ENCODE measurements at places on chromosomes 2 and 18. TPM values are rescaled to one million over a fixed set of nuclear protein-coding genes. Genes with fewer than 3 reads are reported as not detected.

DNA sequence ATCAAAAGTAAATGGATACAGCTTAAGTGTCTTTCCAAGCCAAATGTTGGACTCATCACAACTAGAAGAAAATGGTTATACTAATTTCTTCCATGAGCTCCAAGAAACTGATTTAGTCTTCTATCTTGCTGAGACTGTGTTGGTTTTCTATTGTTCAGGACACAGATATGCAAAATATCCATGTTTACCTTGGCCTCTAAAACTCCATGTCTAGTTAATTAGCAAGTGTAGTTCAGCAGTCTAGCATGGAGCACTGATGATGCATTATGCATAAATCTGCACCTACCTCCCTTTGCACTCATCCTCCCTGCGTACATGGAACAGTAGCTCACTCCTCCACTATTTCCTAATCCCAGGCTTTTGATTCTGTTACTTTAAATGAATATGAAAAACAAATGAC is 731.4 kb upstream of the CHAC2 start:
- H3K4me3 ChIP-seq = no peak overlapping the region
- H3K36me3 ChIP-seq = no peaks in the 10 kb centered on the region
- no peaks in the 10 kb centered on the region for H3K4me1 ChIP-seq
- H3K27me3 ChIP-seq = no peaks in the 10 kb centered on the region

DNA sequence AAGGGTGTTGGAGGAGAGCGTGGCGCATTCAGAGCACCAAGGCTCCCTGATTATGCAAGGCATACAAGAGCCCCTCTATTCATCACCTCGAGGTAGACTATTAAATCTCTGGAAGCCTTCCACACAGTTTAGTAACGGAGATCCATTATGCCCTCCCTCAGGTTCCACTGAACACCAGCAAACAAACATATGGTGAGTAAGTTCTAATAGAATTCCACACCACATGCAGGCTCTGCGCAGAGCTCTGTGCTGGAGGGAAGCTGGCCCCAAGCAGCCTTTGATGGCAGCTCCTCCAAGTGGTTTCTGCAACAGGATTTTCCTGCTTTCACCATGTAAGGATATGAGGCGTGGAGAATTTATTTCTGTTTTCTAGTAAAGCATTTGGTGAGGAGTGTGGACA is 238.6 kb downstream of the C1D start:
- H3K36me3 ChIP-seq = no peaks in the 10 kb centered on the region
- no peak overlapping the region for H3K27ac ChIP-seq
- no peaks in the 10 kb centered on the region for H3K4me1 ChIP-seq
- DNase-seq = no peak
- H3K27me3 ChIP-seq = no peaks in the 10 kb centered on the region

Gene EVX2
- total RNA-seq = not detected

DNA sequence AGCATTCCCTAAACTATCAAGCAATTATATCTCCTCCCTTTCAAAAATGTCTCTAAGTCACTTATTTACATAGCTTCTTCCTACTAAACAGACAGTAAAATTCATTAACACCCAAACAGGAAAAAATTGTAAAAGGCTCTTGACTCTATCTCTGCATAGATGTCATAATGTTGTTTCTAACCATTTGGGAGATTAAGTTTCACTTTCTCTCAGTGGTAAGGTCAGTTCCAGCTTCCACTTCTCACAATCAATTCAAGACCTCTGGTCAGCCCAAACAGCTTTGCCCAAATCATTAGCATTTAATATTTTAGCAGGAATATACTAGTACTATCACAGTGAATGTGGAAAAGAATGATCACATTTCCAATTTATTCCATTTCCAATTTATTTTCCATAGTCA is 374.3 kb upstream of the MC4R start:
- H3K4me1 ChIP-seq = no peaks in the 10 kb centered on the region
- H3K4me3 ChIP-seq = no peak overlapping the region
- H3K36me3 ChIP-seq = no peaks in the 10 kb centered on the region
- no peak overlapping the region for H3K27ac ChIP-seq

- H3K27me3 ChIP-seq = no peaks in the 10 kb centered on the region
- no peak overlapping the region for H3K27ac ChIP-seq
- no peaks in the 10 kb centered on the region for H3K4me1 ChIP-seq
- DNase-seq = no peak
These were observed 63.0 kb downstream of the STK25 start for GRCh38 chr2:241445426-241445825.

DNA sequence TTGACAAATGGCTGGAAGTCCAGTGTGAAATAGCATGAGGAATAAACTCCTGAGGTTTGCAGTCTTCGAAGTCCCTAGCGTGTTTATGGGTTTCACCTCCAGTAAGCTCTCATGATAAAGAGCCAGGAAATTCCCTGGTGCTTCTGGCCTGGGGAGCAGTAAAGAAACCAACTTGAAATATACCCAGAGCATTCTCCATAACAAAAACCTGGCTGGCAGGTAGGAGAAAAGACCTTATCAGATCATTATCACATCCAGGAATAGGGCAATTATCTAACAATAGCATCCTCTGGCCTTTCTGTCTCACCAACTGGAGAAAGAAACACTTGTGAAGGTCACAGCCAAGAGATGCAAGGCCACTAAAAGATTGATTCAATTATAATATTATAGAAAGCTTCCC is 513.6 kb upstream of the LRRTM4 start:
- no peak overlapping the region for H3K4me3 ChIP-seq
- H3K27me3 ChIP-seq = no peaks in the 10 kb centered on the region
- H3K36me3 ChIP-seq = no peaks in the 10 kb centered on the region

Gene UGT1A4
- 1.1 TPM for total RNA-seq

GRCh38 chr18:49690312-49690711 is 123.0 kb downstream of the ACAA2 start:
- no peak overlapping the region for H3K27ac ChIP-seq
- H3K4me1 ChIP-seq = no peaks in the 10 kb centered on the region
- no peak for DNase-seq
- no peaks in the 10 kb centered on the region for H3K36me3 ChIP-seq
- H3K27me3 ChIP-seq = no peaks in the 10 kb centered on the region

- no peak for DNase-seq
- H3K4me1 ChIP-seq = peaks cover 10% of the 10 kb centered on the region
- no peak overlapping the region for H3K4me3 ChIP-seq
- no peaks in the 10 kb centered on the region for H3K27me3 ChIP-seq
- no peaks in the 10 kb centered on the region for H3K36me3 ChIP-seq
These were observed 237.7 kb downstream of the EIPR1 start for GRCh38 chr2:3139906-3140305.

- no peak overlapping the region for H3K4me3 ChIP-seq
- peaks cover 5% of the 10 kb centered on the region for H3K36me3 ChIP-seq
- DNase-seq = no peak
- no peaks in the 10 kb centered on the region for H3K27me3 ChIP-seq
These were observed 5.7 kb downstream of the ELAC1 start for GRCh38 chr18:50973367-50974126.

Gene MSH6
- 29.5 TPM for total RNA-seq

Gene LRRC30
- total RNA-seq = not detected

Gene SDC1
- 517 TPM for total RNA-seq

- H3K27ac ChIP-seq = no peak overlapping the region
- no peaks in the 10 kb centered on the region for H3K27me3 ChIP-seq
- H3K36me3 ChIP-seq = no peaks in the 10 kb centered on the region
- DNase-seq = no peak
- H3K4me3 ChIP-seq = no peak overlapping the region
These were observed 173.1 kb downstream of the ICOS start for GRCh38 chr2:204109681-204110080.

Gene FRZB
- 1.7 TPM for total RNA-seq

DNA sequence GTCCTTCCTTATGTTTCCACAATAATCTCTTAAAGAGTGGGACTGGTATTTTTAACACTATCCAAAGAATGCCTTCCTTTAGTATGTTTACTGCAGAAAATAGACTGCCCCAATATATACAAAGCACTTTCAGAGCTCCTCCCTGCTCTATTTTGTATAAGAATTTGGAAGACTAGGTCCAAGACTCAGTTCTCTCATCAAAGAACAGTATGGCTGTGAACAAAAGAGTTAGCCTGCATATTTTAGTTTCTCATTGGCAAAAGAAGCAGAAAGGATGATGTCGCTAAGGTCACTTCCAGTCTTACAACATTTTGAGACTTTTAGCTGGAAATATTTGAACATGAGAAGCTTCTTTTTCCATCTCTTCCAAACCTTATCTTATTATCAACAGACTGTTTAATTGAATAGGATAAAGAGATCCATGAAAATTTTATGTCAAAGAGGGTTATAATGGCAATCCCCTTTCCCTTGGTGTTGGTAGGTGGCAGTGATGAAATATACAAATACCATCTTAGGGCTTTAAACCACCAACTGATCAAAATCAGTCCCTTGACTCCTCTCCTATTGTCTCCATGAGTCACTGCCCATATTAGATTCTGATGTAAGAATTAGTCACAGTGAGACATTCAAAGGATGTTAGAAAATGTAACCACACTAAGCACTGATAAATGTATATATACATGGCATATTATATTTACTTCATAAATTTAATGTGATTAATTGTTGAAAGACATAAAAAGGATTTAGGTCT is 266.9 kb upstream of the DSEL start:
- H3K27me3 ChIP-seq = no peaks in the 10 kb centered on the region
- DNase-seq = no peak
- no peak overlapping the region for H3K27ac ChIP-seq
- no peak overlapping the region for H3K4me3 ChIP-seq
- no peaks in the 10 kb centered on the region for H3K4me1 ChIP-seq

Gene GCKR
- total RNA-seq = 0.21 TPM

Gene DUSP2
- 4.1 TPM for total RNA-seq

DNA sequence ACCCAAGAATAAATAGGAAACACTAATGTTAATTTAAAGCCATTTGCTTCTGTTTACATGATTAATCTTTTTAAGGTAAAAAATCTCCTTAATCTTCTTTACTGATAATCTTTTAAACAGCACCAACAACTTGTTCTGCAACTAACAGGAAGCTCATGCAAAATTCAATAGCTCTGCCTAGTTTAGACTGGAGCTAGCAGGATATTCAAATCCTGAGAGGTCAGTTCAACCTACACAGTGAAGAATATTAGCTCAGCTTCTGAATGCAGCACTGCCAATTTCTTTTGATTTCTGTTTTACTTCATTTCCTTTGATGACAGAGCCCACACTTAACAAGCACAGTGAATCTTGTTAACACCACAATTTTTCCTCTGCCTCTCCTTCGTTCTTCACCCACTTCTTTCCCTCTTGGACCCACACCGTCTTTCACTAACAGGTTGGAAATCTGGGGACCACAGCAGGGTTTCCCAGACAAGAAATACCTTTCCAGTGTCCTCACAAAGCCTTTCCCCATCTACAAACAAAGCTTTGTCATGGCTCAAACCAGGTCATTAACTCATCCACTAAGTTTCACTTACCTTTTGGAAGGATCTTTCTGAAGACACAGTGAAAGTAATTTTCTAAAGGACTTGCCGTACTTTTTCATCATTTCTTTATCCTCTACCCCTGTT is 109.8 kb downstream of the STK39 start:
- no peak for DNase-seq
- H3K36me3 ChIP-seq = peaks cover 57% of the 10 kb centered on the region
- H3K4me1 ChIP-seq = peaks cover 23% of the 10 kb centered on the region
- no peaks in the 10 kb centered on the region for H3K27me3 ChIP-seq
- H3K27ac ChIP-seq = peak overlapping the region; percentile 56
- no peak overlapping the region for H3K4me3 ChIP-seq

Gene DSG2
- total RNA-seq = 7.3 TPM

DNA sequence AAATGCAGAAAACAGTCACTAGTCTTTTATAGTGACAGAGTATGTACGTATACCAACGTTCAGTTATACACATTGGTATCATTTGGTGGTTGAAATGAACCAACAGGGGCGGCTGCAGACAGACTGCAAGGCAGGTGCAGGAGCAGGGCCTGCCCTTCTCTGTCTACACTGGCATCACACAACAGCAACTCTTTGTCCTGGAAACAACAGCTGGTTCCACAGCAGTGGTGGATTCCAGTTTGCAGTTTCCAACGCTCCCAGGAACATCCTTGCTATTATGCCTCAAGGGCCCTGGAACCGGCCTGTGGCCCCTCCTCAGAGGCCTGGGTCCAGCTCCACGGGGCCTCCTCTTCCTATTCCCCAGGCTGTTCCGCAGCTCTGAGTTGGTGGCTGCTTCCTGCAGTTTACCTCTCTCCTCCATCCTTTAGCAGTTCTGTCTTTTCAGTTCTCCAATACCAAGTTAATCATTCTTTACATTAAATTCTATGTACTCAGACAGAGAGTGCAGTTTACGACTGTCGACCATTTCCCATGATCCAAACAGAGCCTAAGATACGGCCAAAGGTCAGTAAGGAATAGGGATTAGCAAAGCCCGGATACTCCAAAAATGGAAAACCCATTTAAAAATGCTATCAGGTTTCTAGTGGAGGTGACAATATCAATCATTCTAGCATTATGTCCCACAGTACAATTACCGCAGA is 87.8 kb downstream of the NOL10 start:
- H3K27ac ChIP-seq = no peak overlapping the region
- no peaks in the 10 kb centered on the region for H3K27me3 ChIP-seq
- H3K36me3 ChIP-seq = peaks cover 7% of the 10 kb centered on the region

Gene ASPRV1
- 0.38 TPM for total RNA-seq

GRCh38 chr2:237184192-237184918 is 98.7 kb downstream of the COPS8 start:
- DNase-seq = no peak
- H3K27me3 ChIP-seq = peaks cover 4% of the 10 kb centered on the region
- no peaks in the 10 kb centered on the region for H3K36me3 ChIP-seq

GRCh38 chr2:127735044-127735443 is 33.7 kb downstream of the SFT2D3 start:
- H3K36me3 ChIP-seq = no peaks in the 10 kb centered on the region
- peaks cover 5% of the 10 kb centered on the region for H3K4me1 ChIP-seq
- no peak for DNase-seq
- H3K27me3 ChIP-seq = no peaks in the 10 kb centered on the region
- H3K4me3 ChIP-seq = no peak overlapping the region
- H3K27ac ChIP-seq = no peak overlapping the region

- H3K36me3 ChIP-seq = no peaks in the 10 kb centered on the region
- H3K4me1 ChIP-seq = peaks cover 53% of the 10 kb centered on the region
- H3K27me3 ChIP-seq = no peaks in the 10 kb centered on the region
- H3K4me3 ChIP-seq = no peak overlapping the region
- DNase-seq = no peak
These were observed 39.8 kb downstream of the TBC1D8 start for GRCh38 chr2:101111262-101111838.

DNA sequence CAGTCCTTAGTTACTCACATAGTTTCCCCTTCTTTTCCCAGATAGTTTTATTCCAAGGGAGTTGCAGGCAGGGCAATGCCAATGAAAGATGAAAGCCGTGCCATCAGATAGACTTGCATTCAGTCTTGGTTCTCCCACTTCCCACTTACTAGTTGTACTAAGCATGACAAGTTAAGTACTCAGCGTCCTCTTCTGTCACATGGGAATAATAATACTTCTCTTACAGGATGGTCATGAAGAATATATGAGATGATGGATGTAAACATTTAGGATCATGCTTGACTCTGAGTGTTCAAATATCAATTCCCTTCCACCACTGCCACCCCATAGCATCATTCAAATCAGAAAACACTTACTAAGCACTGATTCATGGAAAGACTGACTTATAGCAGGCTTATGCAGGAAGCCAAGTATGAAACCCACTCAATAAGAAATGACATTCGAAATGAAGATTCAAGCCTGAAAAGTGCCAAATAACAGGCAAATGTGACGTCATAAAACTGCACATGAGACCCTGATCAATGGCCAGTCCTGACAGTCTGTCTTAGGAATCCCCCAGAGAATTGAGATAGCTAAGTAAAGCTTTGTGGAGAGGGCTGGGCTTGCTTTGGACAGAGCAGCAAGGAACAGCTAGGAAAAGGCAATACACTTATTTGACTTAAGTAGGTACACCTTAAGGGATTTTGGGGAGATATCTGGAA is 11.1 kb upstream of the EVA1A start:
- no peaks in the 10 kb centered on the region for H3K36me3 ChIP-seq
- no peak overlapping the region for H3K27ac ChIP-seq
- H3K27me3 ChIP-seq = no peaks in the 10 kb centered on the region
- H3K4me1 ChIP-seq = no peaks in the 10 kb centered on the region

GRCh38 chr18:73879766-73880165 is 267.9 kb downstream of the FBXO15 start:
- DNase-seq = no peak
- H3K36me3 ChIP-seq = no peaks in the 10 kb centered on the region
- H3K4me1 ChIP-seq = no peaks in the 10 kb centered on the region
- no peak overlapping the region for H3K27ac ChIP-seq

Measured in esophagus squamous epithelium (tissue), 5 donors.